T-helper 2 cell (primary cell): ENCODE measurements at places on chromosomes 5 and 9.
A peak's percentile ranks its signal among the peaks of the same experiment; 100 is the strongest.

GRCh38 chr9:125558453-125559092 lies 148.4 kb downstream of the MAPKAP1 start:
- peak; percentile 8 for DNase-seq

DNA sequence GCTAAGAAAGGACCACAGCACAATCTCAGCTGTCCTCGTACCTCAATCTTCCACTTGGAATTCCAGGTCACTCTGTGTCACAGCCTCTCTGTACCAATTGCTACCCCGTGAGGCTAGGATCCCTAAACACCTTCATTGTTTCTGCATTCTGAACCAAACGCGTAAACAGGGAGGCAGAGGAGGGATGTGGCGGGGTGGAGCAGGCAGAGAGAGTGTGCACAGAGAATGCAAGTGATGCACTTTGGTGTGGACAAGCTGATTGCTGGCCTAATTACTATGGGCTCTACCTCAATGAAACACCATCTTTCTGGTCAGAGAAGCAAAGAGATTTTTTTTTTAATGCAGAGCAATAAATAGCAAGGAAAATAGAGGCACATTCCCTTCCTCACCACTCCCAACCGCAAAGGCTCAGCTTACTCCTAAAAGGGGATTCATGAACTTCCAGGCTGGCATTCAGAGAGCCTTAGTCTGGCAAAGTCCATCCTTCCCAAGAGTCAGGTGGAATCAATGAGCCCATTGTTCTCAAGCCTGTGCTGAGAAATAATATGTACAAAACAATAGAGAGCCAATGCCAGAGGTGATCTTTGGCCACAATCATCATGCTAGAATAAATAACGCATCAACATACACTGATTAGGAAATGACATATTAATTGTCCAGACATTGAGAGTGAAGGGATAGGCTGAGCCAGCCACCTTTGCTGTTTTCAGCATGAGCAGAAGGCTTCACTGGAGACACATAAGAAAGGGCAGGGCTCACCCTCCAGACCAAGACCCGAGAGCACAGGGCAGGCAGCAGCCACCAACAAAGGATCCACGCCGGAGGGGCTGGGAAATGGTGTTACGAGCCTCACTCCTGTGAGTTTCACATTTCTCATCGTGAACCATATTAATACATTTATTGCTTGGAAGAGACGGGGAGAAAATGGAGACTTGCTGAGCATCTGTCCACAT lies 278.8 kb downstream of the ENC1 start:
- DNase-seq, result no peak

GRCh38 chr5:95939465-95939864 lies 22.2 kb downstream of the ELL2 start:
- DNase-seq, result no peak

DNA sequence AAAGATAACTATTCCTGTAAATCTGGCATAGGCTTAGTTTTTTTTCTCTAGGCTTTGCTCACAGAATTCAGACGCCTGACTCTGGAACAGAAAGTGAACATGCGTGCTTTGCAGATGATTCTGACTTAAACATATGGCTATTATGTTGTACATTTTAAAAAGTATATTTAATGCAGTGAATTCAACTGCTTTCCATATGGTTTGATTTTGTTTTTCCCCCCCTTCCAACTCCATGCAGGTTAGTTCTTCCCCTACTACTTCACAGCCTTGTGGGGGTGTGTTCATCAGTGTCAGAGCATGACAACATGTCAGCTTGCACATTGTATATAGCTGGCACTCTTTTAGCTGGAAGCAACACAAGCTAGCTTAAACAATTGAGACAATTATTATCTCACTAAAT lies 226.8 kb downstream of the TMEM167A start:
- DNase-seq, result no peak

DNA sequence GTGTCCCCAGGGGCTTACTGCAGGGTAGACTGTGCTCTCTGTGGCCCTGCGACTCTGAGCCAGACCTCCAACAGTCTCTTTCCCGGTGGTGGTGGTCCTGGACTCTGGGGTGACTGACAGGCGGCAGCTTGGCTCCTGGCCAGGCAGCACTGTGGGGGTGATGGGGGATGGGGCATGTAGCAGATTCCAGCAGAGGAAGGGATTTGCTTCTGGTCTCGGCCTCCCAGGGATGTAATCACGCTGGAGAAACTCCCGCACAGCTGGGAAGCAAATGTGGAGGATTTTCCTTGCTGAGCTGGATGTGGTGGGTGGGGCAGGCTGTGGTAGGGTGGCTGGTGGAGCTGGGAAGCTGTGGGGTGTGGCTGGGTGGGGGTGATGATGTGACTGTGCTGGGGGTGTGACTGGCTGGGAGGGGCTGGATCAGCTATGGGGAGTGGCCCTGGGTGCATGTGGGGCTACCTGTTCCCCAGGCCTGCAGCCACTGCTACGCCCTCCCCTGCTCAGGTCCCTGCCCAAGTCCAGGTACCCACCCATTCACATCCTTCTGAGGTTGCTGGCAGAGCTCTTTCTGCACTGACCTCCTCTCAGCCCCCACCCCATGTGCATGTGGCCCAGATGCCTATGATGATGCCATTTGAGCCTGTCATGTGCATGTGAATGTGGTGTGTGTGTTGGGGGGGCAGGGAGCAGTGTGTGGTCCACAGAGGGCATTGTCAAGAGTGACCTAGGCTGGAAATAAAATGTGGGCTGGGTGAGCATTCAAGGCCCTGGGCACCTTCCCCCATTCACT lies 3.8 kb downstream of the NDST1 start:
- no peak for DNase-seq

- peak; percentile 4 for DNase-seq
Measured at GRCh38 chr5:170070556-170071412, 34.9 kb upstream of the FOXI1 start.

DNA sequence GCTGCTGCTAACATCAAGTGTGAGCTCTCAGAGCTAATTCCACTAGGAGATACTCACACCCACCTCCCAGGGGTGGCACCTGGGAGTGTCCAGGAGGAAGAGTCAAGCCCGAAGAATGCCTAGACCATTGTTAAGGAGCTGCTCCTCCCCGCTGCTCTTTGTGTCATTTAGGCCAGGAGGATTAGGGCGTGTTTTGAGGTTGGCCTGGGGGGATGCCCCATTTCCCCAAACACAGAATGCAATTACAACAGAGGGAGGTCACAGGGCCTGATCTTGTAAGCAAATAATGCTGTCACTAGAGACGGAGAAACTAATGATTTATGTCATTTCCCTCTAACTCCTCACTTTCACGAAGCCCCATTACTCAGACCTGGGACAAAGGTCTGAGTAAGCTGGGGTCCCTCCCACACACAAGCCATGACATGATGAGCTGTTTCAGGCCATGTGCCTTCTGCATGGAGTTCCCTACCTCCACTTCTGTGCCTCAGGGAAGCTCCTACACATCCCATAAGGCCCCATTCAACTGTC lies 312.5 kb downstream of the ACTL7B start:
- no peak for DNase-seq

- no peak for DNase-seq
Measured at GRCh38 chr5:37841203-37841602, 1.4 kb upstream of the GDNF start.

GRCh38 chr9:84404095-84404686 lies 63.6 kb upstream of the SLC28A3 start:
- DNase-seq, result no peak

DNA sequence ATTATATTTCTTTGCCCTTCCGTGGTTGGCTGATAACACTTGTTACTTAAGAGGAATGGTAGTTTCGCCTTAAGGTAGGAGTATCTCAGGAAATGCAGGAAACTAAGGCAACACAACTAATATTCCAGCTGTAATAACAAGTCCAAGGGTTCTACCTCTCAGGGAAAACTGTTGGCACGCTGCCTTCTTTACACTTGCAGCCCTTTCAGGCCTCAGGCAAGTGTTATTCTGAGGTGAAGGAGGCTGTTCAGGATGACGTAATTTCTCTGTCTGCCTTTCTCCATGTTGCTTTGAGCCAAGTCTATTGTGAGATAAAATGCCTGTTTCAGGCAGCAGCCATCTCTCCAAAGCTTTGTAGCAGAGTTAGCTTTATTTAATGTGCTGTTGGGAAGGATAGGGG lies 38.0 kb downstream of the VCAN start:
- DNase-seq, result no peak

DNA sequence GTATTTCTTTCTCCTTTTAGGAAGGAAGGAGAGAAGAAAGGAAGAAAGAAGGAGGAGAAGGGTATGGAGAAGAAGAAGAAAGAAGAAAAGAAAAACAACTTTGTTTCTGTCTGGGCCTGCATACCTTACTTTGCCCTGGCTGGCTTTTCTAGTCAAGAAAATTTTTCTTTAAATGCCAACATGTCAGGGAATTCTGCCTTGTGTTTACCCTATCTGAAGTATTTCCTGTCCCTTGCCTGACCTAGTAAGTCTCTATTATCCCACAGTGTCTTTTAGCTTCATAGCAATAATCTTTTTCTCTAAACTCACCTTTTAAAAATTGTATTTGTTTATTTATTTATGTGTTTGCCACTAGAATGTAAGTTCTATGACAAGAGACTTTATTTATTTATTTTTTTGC lies 1864.1 kb downstream of the EFNA5 start:
- no peak for DNase-seq

DNA sequence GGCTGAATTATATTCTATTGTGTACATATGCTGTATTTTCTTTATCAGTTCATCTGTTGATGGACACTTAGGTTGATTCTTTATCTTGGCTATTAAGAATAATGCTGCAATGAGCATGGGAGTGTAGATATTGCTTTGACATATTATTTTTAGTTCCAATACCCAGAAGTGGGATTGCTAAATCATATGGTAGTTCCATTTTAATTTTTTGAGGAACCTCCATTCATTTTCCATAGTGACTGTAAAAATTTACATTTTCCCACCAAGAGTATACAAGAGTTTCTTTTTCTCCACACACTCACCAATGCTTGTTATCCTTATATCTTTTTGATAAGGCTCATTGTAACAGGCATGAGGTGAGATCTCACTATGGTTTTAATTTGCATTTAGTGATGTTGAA lies 19.4 kb downstream of the JAK2 start:
- DNase-seq, result no peak

DNA sequence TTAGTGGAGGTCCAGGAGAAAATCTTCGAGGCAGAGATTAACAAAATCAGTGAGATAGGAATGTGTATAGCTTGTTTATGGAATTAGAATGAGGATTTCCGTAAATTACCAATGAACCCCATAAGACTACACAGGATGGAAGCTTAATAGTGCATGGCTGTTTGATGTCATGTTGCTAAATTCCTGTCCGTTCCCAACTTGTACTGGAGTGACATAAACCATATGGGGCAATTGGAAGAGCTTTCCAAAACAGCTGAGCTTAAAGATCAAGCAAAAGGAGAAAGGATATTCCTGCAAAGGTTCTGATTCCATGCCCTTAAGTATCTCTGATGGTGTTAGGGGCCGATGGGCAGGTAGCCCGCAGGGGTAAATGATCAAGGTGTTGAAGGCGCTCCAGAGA lies 17.4 kb downstream of the GLE1 start:
- no peak for DNase-seq
